OCI-LY7 (cell line): ENCODE measurements at places on chromosomes 3 and 15.
A peak's percentile ranks its signal among the peaks of the same experiment; 100 is the strongest.

- DNase-seq: no peak
These were observed 25.8 kb downstream of the ALS2CL start for GRCh38 chr3:46667657-46668056.

DNA sequence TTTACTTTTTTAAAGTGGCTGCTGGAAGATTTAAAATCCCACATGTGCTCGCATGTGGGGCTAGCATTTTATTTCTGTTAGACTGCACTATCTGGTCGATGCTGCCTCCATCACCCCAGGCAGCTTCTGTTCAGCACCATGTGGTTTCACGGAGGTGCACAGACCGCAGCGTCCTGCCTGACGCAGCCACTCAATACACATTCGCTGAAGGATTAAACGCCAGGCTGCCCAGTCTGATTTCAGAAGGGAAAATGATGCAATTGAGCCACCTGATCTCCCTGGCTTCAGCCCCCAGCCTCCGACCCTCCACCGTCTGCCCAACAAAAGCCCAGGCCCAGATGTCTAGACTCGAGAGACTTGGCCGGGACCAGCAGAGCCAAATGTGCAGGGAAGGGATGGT, 84.5 kb downstream of the MEGF11 start:
- peak; percentile 92 for DNase-seq

DNA sequence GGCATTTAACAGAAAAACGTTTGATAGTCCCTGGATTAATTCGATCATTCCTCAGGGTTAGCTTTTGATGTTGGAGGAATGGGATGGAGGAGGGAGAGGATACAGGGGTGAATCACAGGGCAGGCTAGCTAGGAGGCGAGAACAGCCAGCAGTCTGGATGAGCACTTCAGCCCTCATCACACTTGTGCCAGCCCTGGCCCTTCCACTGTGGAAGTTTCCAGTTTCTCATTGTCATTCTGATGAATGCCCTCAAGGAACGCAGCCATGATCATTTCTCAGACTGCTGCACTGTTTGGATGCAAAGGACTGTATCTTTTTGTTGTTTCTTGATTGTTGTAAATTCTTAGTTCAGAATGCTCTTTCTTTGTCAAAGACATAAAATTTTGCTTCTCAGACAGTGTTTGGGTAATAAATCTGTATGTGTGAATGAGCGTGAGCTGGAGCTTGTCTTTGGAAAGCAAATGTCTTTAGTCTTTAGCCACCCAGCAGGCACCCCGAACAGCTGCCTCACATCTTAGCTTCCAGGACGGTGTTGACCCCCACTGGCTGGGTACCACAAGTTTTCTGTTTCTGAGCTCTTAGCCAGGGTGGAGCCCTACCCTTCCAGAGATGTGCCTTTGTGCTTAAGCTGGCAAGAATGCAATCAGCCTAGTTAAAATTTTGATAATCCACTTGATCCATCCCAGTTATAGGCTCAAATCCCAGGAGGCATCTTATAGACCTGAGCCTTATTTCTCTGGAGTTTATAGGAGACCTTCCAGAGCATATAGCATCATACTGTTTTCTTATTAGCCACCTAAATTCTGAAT, 121.1 kb downstream of the PDCD6IP start:
- DNase-seq: no peak

GRCh38 chr3:30353711-30354467, 252.5 kb upstream of the TGFBR2 start:
- peak; percentile 68 for DNase-seq

DNA sequence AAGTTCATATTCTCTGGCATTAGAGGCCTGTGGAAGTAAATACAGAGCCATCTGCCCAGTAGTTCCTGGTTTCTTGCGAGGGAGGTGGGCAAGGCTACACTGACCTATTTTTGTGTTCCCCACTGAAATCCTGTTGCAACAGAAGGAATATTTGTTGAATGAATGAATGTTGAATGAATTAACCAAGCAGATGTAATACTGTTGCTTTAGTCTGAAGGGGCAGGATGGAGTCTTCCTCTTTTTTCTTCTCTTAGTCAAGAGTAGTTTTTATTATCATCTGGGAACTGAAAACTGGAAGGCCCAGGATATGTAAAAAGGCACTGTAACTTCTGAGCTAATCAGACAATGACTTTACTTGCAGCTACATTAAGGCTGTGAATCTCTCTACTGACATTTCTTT, 17.1 kb downstream of the BLOC1S6 start:
- peak; percentile 35 for DNase-seq
